ENCODE measurements at places on chromosomes 4 and X. TPM values are rescaled to one million over a fixed set of nuclear protein-coding genes. Genes with fewer than 3 reads are reported as not detected.
A peak's percentile ranks its signal among the peaks of the same experiment; 100 is the strongest.

Gene NAA11
- not detected for total RNA-seq

Gene GLUD2
- 4.0 TPM for total RNA-seq

DNA sequence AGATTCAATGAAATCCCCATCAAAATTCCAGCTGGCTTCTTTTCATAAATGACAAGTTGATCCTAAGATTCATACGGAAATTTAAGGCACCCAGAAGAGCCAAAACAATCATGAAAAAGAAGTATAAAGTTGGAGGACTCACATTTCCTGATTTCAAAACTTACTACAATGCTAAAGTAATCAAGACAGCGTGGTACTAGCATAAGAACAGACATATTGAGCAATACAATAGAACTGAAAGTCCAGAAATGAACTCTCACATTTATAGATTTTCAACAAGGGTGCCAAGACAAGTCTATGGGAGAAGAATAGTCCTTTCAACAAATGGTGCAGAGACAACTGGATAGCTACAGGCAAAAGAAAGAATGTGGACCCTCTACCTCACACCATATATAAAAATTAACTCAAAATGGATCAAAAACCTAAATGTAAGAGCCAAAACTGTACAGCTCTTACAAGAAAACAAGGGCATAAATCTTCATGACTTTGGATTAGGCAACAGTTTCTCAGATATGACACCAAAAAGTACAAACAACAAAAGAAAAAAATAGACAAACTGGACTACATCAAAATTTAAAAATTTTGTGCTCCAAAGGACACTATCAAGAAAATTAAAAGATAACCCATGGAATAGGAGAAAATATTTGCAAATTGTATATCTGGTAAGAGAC lies 28.5 kb downstream of the SASH3 start:
- DNase-seq, result no peak
- no peak overlapping the region for H3K4me3 ChIP-seq
- H3K4me1 ChIP-seq, result no peaks in the 10 kb centered on the region
- no peaks in the 10 kb centered on the region for H3K36me3 ChIP-seq
- peak overlapping the region; percentile 64 for H3K27ac ChIP-seq
- no peaks in the 10 kb centered on the region for H3K27me3 ChIP-seq

DNA sequence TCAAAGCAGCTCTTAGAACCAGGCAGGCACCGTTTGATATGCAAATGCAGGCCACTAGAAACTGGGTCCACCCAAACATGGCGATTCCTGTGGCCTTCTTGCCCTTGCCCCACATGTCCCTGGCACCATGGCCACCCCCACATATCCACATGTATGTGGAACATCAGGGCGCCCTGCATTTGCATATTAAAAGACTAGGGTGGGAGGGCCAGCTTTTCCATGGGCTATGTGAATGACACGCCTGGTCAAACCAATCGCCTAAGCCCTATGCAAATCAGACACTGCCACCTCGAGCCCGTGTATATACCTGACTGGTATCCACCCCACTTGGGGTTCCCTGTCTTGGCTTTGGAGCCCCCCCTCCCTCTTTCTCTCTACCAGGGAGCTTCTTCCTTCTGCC lies 107.0 kb downstream of the ABLIM2 start:
- H3K4me1 ChIP-seq, result peaks cover 10% of the 10 kb centered on the region
- no peak for DNase-seq

Gene TKTL2
- not detected for total RNA-seq

GRCh38 chr4:184252136-184253071 lies 34.7 kb upstream of the ENPP6 start:
- H3K27ac ChIP-seq, result no peak overlapping the region
- no peaks in the 10 kb centered on the region for H3K4me1 ChIP-seq
- no peak for DNase-seq
- H3K27me3 ChIP-seq, result no peaks in the 10 kb centered on the region
- no peak overlapping the region for H3K4me3 ChIP-seq

Gene OTUD6A
- not detected for total RNA-seq

DNA sequence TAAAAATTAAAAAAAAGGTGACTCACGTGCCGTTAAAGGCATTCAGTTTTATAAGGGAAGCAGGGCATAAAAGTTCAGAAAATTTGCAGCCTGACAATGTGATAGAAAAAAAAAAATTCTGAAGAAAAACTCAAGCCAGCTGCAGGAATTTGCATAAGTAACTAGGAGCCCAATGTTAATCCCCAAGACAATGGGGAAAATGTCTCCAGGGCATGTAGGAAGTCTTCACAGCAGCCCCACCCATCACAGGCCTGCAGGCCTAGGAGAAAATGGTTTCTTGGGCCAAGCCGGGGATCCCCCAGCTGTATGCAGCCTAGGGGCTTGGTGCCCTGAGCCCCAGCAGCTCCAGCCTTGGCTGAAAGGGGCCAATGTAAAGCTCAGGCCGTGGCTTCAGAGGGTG lies 31.2 kb downstream of the CHM start:
- no peaks in the 10 kb centered on the region for H3K27me3 ChIP-seq
- no peak overlapping the region for H3K27ac ChIP-seq

- no peaks in the 10 kb centered on the region for H3K4me1 ChIP-seq
- no peak for DNase-seq
- no peak overlapping the region for H3K4me3 ChIP-seq
- H3K27me3 ChIP-seq, result no peaks in the 10 kb centered on the region
These were observed 19.9 kb downstream of the RPS6KA6 start for GRCh38 chrX:84168095-84168494.

Gene IL2
- not detected for total RNA-seq

DNA sequence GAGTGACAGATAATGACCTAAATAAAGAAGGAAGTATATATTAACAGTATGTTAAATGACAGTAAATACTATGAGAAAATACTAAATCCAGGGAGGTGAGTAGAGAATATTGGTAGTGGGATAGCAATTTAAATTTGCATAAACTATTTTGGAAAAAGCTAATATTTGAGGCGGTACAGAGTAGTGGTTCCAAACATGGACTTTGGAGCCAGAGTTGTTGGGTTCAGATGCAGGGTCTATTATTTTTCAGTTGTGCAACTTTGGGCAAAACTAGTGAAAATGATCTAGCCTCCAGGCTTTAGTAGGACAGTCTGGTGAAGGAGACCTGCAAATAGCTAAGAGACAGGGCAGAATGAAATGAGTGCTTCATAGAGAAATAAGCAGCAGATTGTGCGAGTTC lies 84.8 kb upstream of the SOX3 start:
- no peak overlapping the region for H3K4me3 ChIP-seq
- H3K27me3 ChIP-seq, result no peaks in the 10 kb centered on the region
- DNase-seq, result no peak
- no peaks in the 10 kb centered on the region for H3K4me1 ChIP-seq
- no peaks in the 10 kb centered on the region for H3K36me3 ChIP-seq
- no peak overlapping the region for H3K27ac ChIP-seq

GRCh38 chrX:7134981-7135380 lies 12.5 kb upstream of the STS start:
- no peaks in the 10 kb centered on the region for H3K27me3 ChIP-seq
- H3K4me1 ChIP-seq, result peaks cover 10% of the 10 kb centered on the region
- no peak overlapping the region for H3K4me3 ChIP-seq
- no peaks in the 10 kb centered on the region for H3K36me3 ChIP-seq
- H3K27ac ChIP-seq, result no peak overlapping the region
- DNase-seq, result no peak

Gene AVPR2
- total RNA-seq, result 1.3 TPM

GRCh38 chr4:69697536-69698242 lies 44.6 kb upstream of the UGT2A1 start:
- no peaks in the 10 kb centered on the region for H3K4me1 ChIP-seq
- H3K27me3 ChIP-seq, result no peaks in the 10 kb centered on the region
- no peak overlapping the region for H3K27ac ChIP-seq
- H3K4me3 ChIP-seq, result no peak overlapping the region
- no peak for DNase-seq

Gene RNF175
- total RNA-seq, result not detected

Gene CA5B
- total RNA-seq, result 13.7 TPM

Gene DCAF4L1
- 0.58 TPM for total RNA-seq

DNA sequence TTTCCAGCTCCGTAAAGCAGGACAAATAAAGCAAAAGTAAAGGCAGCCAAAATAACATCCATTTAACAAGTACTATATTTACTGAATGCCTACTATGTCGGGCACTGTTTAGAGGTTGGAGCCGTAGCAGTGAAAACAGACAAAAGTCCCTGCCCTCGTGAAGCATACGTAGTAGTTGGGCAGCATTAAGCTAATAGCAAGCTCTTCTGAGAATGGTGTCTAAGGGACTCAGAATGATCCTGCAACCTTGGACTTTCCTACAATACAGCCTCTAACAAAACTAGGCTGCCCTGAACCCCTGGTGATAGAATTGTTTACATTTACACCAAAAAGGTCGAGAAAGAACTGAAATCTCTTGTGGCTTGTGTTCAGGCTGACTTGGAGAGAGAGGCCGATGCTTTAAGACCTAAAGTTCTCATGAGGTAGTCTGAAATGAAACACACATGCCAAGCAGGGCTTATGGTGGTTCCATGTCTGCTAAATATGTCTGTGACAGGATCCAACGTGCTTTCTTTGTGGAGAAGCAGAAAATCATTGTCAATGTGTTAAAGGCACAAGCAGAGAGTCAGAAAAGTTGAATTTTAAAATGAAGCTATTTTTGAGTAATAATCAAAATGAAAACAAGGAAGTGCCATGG lies 898 bp upstream of the PDGFC start:
- peak overlapping the region; percentile 59 for H3K4me3 ChIP-seq
- peak overlapping the region; percentile 78 for H3K27ac ChIP-seq

Gene KLHL2
- 32.9 TPM for total RNA-seq

All from left lung (tissue), 14 donors.